ENCODE measurements at places on chromosomes 6 and 20. TPM values are rescaled to one million over a fixed set of nuclear protein-coding genes. Genes with fewer than 3 reads are reported as not detected.

DNA sequence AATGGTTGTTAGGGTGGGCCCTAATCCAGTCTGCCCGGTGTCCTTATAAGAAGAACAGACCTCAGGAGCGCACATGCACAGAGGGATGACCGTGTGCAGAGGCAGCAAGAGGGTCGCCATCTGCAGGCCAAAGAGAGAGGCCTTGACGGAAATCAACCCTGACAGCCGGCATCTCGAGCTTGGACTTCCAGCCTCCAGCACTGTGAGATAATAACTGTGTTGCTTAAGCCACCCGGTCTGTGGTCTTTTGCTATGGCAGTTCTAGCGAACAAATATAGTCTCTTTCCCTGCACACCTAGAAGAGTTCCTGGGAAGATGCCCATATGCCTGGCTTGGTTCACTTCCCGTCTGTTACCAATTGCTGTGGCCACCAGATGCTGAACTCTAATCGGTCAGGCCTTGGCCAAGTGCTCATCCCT is 35.3 kb upstream of the PTGIS start:
- no peak for DNase-seq

DNA sequence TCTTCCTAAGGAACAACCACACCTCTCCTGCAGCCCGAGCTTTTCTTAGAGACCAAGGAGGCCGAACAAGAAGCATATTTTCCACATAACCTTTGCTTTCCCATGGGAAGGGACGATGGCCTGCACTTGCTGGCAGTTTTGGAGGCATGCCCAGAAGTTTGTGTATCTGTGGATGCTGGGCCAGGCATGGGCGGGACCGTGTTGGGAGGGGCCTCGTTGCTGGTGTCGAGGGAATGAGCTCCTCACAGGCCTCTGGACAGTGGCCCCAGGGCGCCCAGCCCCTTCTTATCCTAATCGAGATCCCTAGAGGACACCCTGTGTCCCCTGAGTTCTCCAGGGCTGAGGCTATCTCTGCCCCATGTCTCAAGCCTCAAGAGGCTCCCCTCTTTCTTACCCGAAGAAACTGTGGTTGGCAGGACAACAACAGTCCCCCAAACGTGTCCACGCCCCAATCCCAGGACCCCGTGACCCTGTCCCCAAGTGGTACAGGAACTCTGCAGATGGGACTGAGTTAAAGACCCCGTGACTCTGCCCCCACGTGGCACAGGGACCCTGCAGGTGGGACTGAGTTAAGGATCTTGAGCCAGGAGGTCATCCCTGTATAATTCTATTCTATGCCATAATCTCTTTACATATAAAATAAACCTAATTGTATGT is 99.5 kb upstream of the BHLHE23 start:
- no peak for DNase-seq

Gene DUSP15
- polyA plus RNA-seq = 23.0 TPM

Gene LHFPL5
- polyA plus RNA-seq = 0.07 TPM

Gene GABRR2
- 0.97 TPM for polyA plus RNA-seq

Gene NDUFAF5
- 28.4 TPM for polyA plus RNA-seq

Gene SLC22A7
- 0.84 TPM for polyA plus RNA-seq

Gene ELOVL2
- 9.8 TPM for polyA plus RNA-seq
